Endodermal cell (in vitro differentiated cells): ENCODE measurements at places on chromosomes 12 and 14.

DNA sequence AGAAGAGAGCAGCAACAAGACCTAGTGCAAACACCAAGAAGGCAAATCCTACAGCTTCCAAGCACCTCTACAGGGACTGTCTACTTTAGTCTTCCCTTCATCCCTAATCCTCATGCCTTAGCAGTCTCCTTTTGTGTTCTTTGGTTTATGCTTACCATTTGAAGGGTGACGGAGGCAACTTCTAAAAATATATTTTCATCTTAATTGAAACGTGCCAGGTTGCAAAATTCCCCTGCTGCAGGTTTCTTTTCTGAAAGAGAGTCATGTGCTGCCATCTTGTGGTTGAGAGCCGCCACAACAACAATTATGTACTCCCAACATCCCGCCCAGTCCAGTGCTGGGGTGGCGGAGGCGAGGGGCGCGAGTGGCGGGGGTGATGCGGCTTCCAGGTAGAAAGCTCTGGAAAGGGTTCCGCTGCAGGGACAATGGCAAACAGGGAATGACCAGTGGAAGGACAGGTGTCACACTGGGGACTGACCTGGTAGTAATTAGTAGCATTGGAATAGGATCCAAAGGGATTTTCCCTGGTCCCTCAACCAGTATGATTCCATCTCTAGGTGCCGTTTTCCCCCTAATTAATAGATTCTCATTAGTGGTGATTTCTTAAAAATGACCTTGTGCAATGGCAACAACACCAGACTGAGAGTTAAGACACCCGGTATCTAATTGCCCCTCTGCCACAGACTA lies 80.3 kb upstream of the GNG2 start:
- H3K4me3 ChIP-seq = no peak overlapping the region
- no peak overlapping the region for H3K27ac ChIP-seq
- H3K36me3 ChIP-seq = no peaks in the 10 kb centered on the region
- peaks cover 11% of the 10 kb centered on the region for H3K27me3 ChIP-seq

- no peaks in the 10 kb centered on the region for H3K4me1 ChIP-seq
- peaks cover 5% of the 10 kb centered on the region for H3K27me3 ChIP-seq
- no peak overlapping the region for H3K27ac ChIP-seq
Observed at GRCh38 chr12:108972358-108972757, 48.5 kb downstream of the SVOP start.

GRCh38 chr12:93378998-93379325 lies 1.2 kb downstream of the NUDT4 start:
- H3K36me3 ChIP-seq = peaks cover 54% of the 10 kb centered on the region
- peak overlapping the region; percentile 78 for H3K27ac ChIP-seq
- H3K4me1 ChIP-seq = peaks cover 5% of the 10 kb centered on the region
- H3K27me3 ChIP-seq = no peaks in the 10 kb centered on the region
- H3K4me3 ChIP-seq = peak overlapping the region; percentile 96
- DNase-seq = no peak

GRCh38 chr14:104708606-104709268 lies 15.3 kb upstream of the ADSS1 start:
- no peaks in the 10 kb centered on the region for H3K27me3 ChIP-seq
- H3K27ac ChIP-seq = no peak overlapping the region
- H3K36me3 ChIP-seq = peaks cover 22% of the 10 kb centered on the region
- peak; percentile 96 for DNase-seq
- no peak overlapping the region for H3K4me3 ChIP-seq
- H3K4me1 ChIP-seq = no peaks in the 10 kb centered on the region

- H3K27ac ChIP-seq = no peak overlapping the region
- no peak for DNase-seq
- no peaks in the 10 kb centered on the region for H3K36me3 ChIP-seq
- no peaks in the 10 kb centered on the region for H3K4me1 ChIP-seq
Observed at GRCh38 chr12:10747730-10748129, 24.6 kb upstream of the YBX3 start.

- no peaks in the 10 kb centered on the region for H3K4me1 ChIP-seq
- no peaks in the 10 kb centered on the region for H3K36me3 ChIP-seq
- DNase-seq = no peak
- no peak overlapping the region for H3K4me3 ChIP-seq
- H3K27me3 ChIP-seq = no peaks in the 10 kb centered on the region
Observed at GRCh38 chr14:72808564-72808963, 85.3 kb downstream of the DPF3 start.

GRCh38 chr14:24066496-24067132 lies 4.7 kb upstream of the CPNE6 start:
- H3K36me3 ChIP-seq = no peaks in the 10 kb centered on the region
- H3K4me1 ChIP-seq = no peaks in the 10 kb centered on the region
- H3K4me3 ChIP-seq = no peak overlapping the region
- no peak for DNase-seq
- H3K27ac ChIP-seq = no peak overlapping the region

GRCh38 chr12:113077057-113077858 lies 20.7 kb downstream of the DTX1 start:
- peak; percentile 79 for DNase-seq
- no peaks in the 10 kb centered on the region for H3K36me3 ChIP-seq
- no peak overlapping the region for H3K27ac ChIP-seq
- H3K27me3 ChIP-seq = peaks cover 52% of the 10 kb centered on the region
- H3K4me1 ChIP-seq = no peaks in the 10 kb centered on the region

DNA sequence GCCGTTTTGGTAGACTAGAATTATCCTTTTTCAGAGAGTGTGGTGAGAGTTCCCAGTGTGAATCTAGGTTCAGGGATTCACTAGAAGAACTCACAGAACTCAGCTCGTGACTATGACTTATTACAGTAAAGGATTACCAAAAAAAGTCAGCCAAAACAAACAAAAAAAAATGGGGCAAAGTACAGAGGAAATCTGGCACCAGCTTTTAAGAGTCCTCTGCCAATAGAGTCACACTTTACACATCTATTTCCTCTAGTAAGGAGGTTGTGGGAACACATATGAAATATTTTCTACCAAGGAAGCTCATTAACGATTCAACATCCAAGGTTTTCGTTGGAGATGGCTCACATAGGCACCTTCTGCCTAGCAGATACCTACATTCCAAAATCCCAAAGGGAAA lies 28.2 kb downstream of the TSPAN19 start:
- no peaks in the 10 kb centered on the region for H3K36me3 ChIP-seq
- no peak overlapping the region for H3K27ac ChIP-seq
- no peak overlapping the region for H3K4me3 ChIP-seq
- H3K27me3 ChIP-seq = no peaks in the 10 kb centered on the region

DNA sequence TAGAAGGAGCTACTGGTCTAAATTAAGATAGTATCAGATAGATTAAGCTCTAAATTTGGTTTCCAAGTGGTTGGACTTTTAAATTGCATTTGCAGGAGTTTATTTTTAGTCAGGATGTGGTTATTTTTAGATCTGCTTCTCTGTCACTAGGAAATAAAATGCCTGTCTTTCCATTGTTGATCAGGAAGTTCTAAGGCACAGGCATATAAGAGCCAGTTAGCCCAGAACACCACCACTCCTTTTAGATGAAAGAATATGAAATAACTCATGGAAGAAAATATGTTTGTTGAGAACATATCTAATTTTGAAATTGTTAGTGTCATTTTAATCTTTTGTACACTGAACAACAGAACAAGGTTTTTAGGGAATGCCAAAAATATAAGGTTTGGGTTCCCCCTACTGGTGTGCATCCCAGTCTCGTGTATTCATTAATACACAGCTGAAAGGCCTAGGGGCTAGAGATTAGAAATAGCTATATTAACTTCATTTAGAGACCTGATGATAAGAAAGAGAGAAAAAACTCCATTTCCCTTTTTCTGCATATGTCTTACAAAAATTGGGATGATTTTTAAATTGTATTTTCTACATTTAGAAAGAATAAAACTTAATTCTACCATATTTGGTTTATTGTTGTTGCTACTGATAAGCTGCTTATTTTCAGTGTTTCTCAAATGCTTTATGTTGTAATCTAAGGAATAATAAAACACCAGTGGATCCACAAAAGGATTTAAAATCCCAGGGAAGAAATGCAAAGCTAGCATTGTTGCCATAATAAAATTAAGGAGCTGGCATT lies 67.2 kb downstream of the RIC8B start:
- H3K27me3 ChIP-seq = no peaks in the 10 kb centered on the region
- peak; percentile 66 for DNase-seq
- peak overlapping the region; percentile 10 for H3K27ac ChIP-seq
- H3K4me3 ChIP-seq = no peak overlapping the region
- H3K36me3 ChIP-seq = peaks cover 14% of the 10 kb centered on the region

DNA sequence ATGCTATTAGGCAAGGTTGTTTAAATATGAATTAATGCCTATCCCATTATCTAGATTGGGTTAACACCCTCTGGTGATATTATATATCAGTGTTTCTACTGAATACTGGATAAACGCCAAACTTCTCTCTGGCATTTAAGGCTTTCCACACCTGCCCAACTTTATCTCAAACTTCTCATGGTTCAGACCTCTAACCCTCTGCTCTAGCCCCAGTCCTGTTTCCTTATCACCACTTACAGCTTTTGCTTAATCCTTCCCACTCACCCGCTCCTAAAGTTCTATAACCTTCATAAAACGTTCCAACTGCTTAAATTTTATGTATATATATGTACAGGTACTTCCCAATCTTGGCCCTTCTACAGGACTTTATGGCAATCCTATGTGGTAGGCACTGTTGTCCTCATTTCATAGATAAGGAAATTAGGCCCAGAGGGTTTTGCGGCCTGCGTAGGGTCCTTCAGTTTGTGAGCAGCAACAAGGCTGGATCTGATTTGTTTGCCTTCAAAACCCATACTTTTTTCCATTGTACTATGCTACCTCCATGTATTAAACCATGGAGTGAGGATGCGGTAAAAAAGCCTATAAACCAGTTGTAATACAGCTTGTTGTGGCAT lies 1.2 kb downstream of the LPCAT3 start:
- H3K36me3 ChIP-seq = peaks cover 7% of the 10 kb centered on the region
- no peaks in the 10 kb centered on the region for H3K27me3 ChIP-seq
- H3K27ac ChIP-seq = no peak overlapping the region
- DNase-seq = no peak
- peak overlapping the region; percentile 93 for H3K4me3 ChIP-seq

DNA sequence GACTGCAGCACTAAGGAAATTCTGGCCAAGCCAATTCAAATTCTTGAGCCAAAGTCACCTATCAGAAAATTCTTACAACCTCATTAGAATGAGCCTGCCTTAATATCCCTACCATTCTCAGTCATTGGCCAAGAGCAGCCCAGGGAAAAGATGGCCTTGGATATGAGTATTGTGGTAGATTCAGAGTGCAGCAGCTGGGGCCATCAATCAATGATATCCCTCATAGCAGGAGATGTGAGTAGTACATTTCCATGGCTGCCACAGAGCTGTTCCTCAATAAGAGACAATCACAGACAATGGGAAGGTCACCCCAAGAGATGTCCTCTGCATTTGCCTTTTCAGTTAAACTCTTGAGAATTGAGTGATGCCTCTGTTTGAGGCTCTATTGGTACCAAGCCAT lies 161.6 kb downstream of the DYRK2 start:
- no peaks in the 10 kb centered on the region for H3K36me3 ChIP-seq
- no peaks in the 10 kb centered on the region for H3K27me3 ChIP-seq
- H3K27ac ChIP-seq = no peak overlapping the region
- no peak for DNase-seq
- no peaks in the 10 kb centered on the region for H3K4me1 ChIP-seq

DNA sequence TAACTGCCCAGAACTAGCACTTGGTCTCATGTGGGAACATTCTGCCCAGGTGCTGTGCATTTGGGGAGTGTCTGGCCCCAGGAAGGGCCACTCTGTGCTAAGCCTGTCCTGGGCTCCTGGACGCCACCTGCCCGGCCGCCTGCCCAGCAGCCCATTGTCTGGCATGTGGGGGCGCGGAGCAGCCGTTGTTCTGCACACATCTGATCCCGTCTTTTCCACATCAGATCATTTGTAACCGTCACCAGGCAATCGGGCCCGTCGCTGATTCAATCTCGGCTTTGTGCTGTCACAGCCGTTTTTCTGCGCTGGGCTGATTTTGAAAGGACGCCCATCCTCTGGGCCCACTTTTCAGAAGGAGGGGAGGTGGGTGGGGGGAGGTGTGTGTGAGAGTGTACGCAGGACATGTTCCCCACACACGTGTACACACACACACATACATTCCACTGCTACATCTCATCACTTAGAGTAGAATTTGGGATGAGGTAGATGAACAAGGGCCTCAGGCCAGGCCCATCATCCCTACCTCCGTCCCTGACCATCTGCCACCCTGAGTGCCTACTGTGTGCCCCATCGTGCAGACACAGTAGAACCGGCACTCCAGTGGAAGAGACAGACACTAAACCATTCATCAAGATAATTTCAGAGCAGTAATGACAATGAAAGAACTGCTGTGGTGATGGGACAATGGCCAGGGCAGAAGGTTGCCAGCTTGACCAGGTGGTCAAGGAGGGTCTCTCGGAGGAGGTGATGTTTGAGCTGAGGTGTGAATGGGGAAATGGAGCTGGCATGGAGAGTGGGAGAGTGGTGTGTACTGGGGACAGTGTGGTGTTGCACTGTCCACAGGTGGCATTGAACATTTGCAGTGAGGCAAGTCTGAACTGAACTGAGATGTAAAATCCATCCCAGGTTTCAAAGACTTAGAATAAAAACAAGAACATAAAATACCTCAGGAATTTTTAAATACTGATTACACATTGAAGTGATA lies 19.0 kb downstream of the FAM222A start:
- DNase-seq = peak; percentile 44
- no peaks in the 10 kb centered on the region for H3K27me3 ChIP-seq
- H3K36me3 ChIP-seq = peaks cover 11% of the 10 kb centered on the region
- H3K4me1 ChIP-seq = peaks cover 27% of the 10 kb centered on the region

DNA sequence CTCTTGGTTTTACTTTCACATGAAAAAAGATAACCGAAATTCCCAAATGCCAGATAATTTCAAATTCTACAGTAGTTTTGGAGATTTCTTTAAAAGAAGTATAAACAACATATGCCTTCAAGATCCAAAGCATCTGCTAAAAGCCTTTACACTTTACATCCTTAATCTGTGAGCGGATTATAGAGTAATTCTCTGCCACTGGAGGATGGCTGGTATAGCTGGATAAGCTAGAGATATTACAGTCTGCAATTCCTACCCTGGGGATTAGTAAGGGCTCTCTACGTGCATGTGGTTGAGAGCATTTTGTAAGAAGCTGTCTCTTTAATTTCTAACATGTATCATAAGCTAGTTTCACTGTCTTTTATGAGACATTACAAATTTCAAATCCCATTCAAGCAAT lies 240.3 kb upstream of the HMGA2 start:
- H3K4me3 ChIP-seq = no peak overlapping the region
- H3K27ac ChIP-seq = no peak overlapping the region
- no peaks in the 10 kb centered on the region for H3K27me3 ChIP-seq
- DNase-seq = no peak
